ENCODE measurements at places on chromosomes 7 and 10.

- no peak for DNase-seq
Observed at GRCh38 chr7:55365205-55365674, at the start of gene LANCL2. LANCL2 (plus strand) TSS chr7:55365337; CDS start chr7:55366026, 689 bp downstream.

DNA sequence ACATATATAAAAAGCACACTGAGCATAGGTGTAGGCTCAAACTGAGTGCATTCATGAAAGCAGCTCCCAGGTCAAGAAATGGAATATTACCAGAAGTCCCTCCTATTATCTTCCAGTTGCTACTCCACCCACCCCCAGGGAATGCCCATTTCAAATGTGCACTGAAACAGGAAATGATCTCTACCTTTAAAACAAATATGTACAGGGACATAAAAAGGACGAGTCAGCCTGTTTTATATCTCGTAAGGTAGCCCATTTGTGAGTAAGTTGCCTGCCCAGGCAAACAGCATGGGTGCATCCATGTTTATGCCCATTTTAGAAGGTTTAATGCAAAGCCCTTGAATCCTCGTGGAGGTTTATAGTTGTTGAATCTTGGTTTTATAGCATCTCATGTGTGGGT is 10.4 kb downstream of the FFAR4 start:
- no peak for DNase-seq

GRCh38 chr10:124632064-124632531 is 112.1 kb downstream of the FAM53B start:
- peak; percentile 53 for DNase-seq

- DNase-seq = no peak
Observed at GRCh38 chr7:538764-539685, 19.4 kb upstream of the PDGFA start.

- no peak for DNase-seq
Observed at GRCh38 chr10:122689146-122689820, 10.4 kb downstream of the C10orf120 start.

DNA sequence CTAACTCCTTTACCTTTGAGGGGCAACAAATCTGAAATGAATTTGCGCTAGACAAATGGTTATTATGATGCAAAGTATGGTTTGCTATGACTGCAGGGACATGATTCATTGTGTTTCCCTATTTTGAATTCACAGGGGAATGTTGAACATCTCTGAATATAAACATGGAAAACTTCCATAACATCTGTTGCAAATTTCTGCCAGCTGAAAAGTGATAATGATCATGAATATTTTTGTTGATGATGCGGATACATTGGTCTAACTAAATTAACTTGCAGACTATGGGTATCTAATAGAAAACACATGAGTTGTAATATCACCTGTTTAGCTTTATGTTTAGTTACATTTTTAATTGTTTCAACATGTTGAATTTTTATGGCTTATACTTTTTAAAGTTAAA is 1325.5 kb downstream of the REEP3 start:
- no peak for DNase-seq
